ENCODE measurements at places on chromosomes 6 and 20.
A peak's percentile ranks its signal among the peaks of the same experiment; 100 is the strongest.

DNA sequence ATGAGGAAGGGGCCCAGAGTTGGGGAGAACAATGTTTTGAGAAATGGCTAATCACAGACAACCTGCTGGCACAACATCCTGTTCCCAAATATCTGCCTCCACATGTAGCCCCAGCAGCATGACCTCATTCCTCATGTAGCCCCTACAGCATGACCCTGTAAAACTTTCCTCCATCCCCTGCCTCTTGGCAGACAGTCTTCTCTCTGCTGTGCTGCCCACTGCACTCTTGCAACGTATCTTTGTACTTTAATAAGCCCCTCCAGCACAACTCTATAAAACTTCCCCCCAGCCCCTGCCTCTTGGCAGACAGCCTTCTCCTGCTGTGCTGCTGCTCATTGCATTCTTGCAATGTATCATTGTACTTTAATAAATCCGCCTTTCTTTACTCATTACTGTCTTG is 278.8 kb downstream of the HDGFL1 start:
- DNase-seq, result no peak

DNA sequence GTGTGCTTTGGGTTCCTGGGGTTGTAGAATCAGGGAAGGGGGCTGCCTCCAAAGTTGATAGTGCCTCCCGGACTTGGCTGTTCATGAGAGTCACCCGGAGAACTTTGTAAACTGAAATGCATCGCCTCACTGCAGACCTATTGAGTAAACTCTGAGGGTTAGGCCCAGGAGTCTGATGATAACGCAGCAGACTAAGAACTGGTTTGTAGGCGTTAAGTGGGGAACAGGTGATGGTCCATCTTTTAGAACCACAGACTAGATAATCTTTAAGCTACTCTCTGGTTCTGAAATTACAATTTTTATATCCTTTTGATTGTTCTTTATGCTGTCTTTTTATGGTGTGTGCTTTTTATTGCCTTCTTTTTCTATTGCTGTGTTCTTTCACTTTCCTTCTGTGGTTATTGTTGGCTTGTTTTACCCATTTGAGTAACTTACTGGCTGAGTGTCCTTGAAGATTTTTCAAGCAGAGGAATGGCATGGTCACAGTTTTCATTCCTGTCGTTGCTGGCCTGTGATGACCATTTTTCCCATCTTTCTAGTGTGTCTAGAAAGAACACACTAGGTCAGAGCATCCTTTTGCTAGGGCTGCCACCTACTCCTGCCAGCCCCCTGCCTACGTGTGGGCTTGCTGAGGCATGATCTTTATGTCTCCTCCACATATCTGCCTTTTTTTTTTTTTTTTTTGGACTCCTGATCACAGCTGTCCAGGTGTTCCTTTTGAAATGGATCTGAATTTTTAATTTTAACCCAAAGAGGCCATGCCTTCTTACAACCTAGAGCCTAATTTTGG is 30.9 kb downstream of the LRRC1 start:
- no peak for DNase-seq

DNA sequence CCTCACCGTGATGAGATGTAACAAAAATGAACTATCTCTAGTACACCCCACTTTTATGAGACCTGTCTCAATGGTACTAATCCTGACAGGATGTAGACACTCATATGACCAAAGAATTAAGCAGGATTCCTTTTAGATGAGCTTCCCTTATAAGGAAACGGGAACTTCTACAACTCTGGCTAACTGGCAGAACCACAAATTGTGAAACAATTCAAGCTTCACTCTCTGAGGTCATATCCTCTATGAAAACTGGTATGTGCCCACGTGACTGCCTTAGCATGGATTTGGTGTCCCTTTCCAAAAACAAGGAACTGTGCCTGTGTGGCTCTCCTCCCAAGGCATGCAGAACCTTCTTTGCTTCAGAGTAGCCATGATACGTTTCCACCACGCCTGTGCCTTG is 14.1 kb upstream of the CPNE5 start:
- no peak for DNase-seq

DNA sequence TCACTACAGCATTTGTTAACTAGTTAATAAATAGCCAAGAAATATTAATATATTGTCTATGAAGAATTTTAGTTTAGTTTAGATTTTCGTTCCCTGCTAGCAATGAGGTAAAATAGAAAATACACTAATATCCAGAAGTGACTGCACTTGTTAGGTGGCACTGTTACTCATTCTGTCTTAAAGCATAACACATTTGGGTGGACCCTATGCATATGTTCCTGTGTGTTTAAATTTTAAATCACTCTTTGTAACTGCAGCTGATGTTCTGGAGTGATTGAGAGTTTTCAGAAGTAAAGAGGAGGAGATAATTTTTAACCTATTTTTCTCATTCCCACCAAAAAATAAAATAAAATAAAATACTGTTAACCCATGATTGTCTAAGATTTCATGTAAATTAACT is 73.9 kb upstream of the SOX4 start:
- DNase-seq, result no peak

- DNase-seq, result no peak
Measured at GRCh38 chr6:38169977-38170526, 350.5 kb downstream of the ZFAND3 start.

DNA sequence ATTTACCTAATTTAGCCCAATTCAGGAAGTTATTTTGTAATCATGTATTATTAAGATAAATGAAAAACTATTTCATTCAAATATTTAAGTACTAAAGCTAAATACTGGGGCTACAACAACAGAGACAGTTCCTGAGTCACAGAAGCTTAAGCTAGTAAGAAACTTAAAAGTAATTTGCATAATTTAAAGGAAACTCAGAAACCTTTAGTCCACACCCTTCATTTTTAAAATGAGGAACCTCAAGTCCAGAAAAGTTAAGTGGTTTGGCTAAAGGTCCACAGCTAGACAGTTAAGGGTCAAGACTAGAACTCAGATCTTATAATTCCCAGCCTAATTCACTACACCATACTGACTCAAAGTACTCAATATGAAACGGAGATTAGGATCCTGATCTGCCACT is 7.2 kb downstream of the LMBRD1 start:
- DNase-seq, result no peak

GRCh38 chr6:5178806-5179205 is 81.9 kb downstream of the LYRM4 start:
- DNase-seq, result no peak

GRCh38 chr6:142693441-142693840 is 251.5 kb downstream of the HIVEP2 start:
- DNase-seq, result no peak

DNA sequence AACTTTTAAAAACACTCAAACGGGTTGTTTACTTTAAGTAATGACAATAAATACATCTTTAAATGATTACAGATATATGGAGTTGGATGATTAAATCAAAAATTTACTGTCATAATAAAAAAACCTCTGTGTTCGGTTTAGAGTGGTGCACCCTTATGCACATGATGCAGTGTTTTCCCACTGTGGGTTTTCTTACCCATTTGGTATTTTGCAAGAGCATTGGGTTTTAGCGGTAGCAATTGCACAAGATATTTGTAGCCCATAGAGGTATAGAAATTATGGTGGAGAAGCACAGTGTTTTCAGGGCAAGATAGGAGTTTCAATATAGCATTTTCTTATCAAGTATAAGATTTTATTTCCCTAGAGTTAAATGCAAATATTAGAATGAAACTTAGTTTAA is 410.8 kb upstream of the PLCB4 start:
- no peak for DNase-seq

GRCh38 chr6:151276112-151276740 is 36.5 kb downstream of the AKAP12 start:
- DNase-seq, result peak; percentile 16

GRCh38 chr6:134826889-134827737 is 122.8 kb downstream of the ALDH8A1 start:
- DNase-seq, result no peak

- DNase-seq, result no peak
Measured at GRCh38 chr6:149480502-149481280, 4.1 kb downstream of the ZC3H12D start.

DNA sequence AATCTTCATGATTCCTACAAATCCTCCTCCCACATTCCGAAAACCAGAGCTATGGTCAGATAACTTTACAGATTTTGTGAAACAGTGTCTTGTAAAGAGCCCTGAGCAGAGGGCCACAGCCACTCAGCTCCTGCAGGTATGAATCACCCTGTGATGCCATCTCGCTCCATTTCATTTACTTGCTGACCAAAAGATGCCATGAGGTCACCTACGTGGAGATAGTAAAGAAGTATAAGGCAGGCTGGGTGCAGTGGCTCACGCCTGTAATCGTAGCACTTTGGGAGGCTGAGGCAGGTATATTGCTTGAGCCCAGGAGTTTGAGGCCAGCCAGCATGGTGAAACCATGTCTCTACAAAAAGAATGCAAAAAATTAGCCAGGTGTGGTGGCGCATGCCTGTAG is 30.9 kb downstream of the STK4 start:
- DNase-seq, result no peak

GRCh38 chr20:45344168-45344860 is 3.9 kb downstream of the SDC4 start:
- no peak for DNase-seq

- no peak for DNase-seq
Measured at GRCh38 chr6:158206740-158207421, 38.7 kb downstream of the GTF2H5 start.

DNA sequence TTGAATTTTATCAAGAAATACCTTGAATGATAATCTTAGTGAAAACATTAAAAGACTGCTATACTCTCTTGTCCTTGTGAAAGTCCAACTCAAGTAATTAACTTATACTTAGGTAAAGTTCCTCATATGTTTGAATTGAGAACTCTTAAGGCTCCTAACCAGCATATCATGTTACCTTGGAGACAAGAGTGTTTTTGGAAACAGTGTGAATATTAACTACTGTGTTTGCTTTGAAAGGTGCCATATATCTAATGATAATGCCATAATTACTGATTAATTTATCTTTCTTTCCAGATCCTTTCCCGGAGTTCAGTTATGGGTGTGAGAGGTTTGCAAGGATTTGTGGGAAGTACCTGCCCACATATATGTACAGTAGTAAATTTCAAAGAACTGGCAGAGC is 10.5 kb downstream of the FAM120B start:
- no peak for DNase-seq

DNA sequence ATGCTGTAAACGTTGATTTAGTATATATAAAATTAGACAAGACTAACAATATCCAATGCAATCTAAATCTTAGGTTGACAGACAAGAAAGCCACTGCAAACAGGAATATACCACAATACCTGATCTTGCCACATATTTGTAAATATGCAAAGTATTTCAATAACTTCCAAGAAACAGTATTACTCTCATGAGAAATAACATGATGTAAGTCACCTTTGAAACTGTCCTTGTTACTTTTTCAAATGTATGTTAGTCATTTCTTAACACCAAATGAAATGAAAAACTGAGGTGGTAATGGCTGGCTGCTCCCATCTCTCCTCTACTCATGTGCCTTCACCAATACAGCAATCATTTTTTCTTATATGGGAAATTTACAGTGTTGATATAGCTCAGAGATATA is 118.7 kb downstream of the ATG5 start:
- DNase-seq, result no peak

DNA sequence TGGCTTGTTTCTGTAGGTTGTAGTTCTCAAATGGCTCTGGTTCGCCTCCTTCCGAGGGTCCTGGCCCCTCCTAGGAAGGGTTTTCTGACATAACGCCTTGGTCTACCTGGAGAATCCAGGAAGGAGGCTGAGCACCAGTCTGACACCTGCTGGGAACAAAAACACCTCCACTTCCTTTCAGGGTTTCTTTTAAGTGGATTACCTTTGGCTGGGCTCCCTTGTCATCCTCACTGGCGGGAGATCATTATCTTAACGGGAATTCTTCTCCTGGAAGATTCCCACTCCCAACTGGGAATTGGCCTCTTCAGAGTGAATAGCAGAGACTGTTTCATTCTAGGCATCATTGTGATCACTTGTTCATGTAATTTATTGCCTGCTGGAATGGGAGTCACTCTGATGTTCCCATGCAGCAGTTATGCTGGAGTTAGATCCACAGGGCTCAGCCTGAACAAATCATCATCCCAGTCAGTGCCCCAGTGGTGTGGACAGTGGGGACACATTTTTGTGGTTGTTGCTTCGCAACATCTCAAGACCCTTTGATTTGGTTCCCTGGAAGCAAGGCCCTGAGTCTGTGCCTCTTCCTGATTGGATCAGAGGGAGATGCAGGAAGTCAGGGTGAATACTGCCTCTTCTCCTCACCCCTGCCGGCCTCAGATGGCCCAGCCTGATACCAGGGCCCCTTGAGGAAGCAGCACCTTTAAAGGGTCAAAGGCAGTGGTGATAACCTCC is 49.1 kb downstream of the LYRM2 start:
- DNase-seq, result peak; percentile 44

DNA sequence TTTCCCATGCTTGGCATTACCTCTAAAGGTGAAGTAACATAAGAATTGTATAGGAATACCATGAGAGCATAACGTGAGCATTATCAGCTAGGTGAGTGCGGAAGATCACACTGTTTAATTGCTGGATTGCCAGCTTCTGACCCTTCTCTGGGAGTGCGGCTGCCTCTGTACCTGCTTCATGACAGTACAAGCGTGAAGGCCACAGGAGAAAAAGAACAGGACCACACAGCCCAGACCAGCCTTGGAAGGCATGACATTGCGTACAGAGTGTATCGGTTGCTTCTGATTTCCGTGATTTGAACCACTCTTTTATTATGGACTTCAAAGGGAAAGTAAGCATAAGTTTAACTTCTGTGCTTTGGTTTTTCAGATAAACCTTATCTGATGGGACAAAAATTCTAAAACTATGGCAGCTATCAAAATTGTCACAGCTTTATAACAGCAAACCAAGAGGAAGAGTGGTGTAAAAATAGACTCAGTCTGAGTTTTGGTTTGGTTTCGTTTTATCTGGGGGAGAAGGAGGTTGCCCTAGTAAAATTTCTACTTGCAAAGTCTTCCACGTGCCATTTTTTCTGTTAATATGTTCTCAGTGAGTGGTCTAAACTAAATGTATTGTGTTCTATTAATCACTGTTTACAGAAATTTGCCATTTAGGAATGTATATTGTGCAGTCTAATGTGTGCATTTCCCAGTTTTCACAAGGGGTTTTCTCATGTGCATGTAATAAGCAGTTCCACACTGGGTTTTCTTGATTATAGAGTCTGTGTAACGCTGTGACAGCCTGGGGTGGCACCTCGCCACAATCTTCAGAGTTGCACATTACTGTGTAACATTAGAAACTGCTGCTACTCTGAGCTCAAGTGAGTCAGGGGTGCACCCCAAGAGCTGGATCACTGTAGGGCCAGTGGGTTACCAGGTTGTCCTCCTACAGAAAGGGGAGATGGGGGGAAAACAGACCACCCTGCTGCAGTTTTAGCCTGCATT is 97.3 kb downstream of the RPP40 start:
- DNase-seq, result no peak

DNA sequence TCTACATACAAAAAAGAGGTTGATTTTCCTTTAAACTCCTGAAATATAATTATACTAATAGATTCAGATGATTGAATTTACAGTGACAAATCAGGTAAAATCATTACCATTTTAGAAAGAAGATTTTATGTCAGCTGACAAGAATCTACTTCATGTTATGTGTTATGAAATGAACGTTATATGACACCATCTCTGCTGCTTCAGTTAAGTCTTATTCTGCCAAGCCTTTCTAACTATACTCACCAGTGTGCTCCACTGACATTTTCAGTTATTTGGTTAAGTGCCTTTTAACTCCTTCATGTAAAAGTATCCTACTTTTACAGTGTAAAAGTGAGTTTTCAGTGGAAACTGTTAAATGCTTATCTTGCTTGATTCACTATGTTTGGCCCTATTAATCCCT is 80.4 kb downstream of the RWDD2A start:
- no peak for DNase-seq

GRCh38 chr6:142485256-142485655 is 183.4 kb downstream of the ADGRG6 start:
- no peak for DNase-seq

GRCh38 chr20:1287787-1288569 is 21.9 kb downstream of the SNPH start:
- DNase-seq, result no peak

All from NCI-H82 (cell line).